Sigmoid colon (tissue), 7 donors: ENCODE measurements at places on chromosomes 4 and X. TPM values are rescaled to one million over a fixed set of nuclear protein-coding genes. Genes with fewer than 3 reads are reported as not detected.
A peak's percentile ranks its signal among the peaks of the same experiment; 100 is the strongest.

- no peak for DNase-seq
Measured at GRCh38 chrX:72110051-72110875, 21.5 kb downstream of the RTL5 start.

DNA sequence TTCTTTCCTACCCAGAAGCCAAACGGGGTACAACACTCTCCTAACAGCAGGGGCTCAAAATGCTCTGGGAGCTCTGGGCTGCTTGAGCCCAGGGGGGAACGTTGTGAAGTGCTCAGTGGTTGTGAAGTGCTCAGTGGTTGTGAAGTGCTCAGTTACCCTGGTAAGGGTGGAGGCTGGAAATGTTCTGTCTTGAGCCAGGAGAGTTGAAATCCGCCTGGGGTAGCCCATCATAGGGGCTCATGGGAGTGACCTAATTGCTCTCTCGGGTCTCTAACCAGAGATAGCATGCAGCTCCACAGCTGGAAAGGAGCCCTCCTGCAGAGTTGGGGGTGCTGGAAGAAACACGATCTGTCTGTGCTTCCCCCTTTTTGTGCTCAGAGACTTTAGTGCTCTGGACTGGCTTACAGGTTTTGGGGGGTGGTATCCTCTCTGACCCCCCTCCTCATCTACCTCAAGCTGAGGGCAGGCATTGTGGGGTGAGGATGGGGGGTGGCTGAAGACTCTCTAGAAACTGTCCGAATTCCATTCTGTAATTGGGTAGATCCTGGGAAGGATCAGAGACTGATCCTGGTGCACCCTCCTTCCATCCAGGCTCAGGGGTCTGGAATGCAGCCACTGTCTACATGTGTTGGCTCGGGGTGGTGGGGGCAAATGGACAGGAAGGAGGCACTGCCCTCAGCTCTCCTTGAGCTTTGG, 2.7 kb downstream of the EFNB1 start:
- peak; percentile 32 for DNase-seq

DNA sequence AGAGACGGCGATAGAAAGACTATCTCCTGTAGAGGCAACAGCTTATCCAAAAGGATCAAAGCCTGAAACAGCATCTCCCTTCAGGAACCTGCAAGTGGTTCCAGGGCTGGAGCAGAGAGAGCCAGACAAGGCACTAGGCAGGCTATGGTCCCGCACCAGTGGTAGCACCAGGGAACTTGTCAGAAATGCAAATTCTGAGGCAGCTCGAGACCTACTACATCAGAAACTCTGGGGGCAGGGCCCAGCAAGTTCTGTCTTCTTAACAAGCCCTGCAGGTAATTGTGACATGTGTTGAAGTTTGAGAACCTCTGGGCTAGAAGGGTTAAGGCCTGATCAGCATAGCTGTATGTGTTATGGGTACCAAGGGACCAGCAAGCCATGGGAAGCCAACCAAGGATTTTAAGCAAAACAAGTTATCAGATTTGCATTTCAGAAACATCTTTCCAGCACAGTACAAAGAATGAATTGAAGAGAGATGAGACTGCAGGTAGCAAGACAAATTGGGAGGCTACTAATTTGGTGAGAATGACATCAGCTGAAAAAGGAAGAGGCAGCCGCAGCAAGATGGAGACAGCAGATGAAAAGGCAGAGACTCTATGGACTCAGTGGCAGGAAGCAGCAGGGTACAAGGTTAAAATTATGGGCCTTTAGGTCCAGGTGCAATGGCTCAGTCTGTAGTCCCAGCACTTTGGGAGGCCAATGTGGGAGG, 139.7 kb downstream of the TSPAN5 start:
- DNase-seq: no peak

DNA sequence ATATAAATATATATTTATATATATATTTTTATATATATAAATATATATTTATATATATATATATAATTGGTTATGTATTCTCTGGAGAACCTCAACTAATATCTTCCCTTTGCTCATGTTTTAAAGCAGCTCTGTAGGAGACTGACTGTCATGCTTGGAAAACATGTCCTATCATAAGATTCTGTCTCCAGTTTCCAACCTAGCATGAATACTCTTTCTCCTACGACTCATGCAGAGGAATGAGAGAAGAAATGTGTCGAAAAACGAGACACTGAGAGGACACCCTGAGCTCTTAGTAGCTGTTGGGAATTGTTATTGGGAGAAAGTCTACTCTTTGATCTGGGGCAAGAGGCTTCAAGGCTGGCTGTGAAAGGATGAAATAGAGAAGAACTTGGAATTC, 166.5 kb upstream of the SLIT2 start:
- no peak for DNase-seq

Gene LYAR
- 9.0 TPM for polyA plus RNA-seq

Gene HMX1
- polyA plus RNA-seq: not detected

Gene SHOX
- 0.60 TPM for polyA plus RNA-seq

DNA sequence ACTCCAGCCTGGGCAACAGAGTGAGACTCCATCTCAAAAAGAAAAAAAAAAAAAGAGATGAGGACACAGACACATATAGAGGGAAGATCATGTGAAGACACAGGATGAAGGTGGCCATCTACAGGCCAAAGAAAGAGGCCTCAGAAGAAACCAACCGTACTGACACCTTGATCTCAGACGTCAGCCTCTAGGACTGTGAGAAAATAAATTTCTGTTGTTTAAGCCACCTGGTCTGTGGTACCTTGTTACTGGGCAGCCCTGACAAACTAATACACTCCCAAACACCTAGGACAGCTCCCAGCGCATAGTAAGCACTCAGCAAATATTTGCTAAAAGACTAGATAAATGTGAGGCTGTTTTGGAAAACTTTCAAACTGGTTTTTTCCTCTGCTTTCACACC, 59.2 kb upstream of the SMIM10 start:
- DNase-seq: no peak
